Astrocyte of the cerebellum (primary cell): ENCODE measurements at places on chromosomes 11 and 22.

GRCh38 chr11:62535802-62536201, 10.8 kb downstream of the AHNAK start:
- DNase-seq, result no peak

DNA sequence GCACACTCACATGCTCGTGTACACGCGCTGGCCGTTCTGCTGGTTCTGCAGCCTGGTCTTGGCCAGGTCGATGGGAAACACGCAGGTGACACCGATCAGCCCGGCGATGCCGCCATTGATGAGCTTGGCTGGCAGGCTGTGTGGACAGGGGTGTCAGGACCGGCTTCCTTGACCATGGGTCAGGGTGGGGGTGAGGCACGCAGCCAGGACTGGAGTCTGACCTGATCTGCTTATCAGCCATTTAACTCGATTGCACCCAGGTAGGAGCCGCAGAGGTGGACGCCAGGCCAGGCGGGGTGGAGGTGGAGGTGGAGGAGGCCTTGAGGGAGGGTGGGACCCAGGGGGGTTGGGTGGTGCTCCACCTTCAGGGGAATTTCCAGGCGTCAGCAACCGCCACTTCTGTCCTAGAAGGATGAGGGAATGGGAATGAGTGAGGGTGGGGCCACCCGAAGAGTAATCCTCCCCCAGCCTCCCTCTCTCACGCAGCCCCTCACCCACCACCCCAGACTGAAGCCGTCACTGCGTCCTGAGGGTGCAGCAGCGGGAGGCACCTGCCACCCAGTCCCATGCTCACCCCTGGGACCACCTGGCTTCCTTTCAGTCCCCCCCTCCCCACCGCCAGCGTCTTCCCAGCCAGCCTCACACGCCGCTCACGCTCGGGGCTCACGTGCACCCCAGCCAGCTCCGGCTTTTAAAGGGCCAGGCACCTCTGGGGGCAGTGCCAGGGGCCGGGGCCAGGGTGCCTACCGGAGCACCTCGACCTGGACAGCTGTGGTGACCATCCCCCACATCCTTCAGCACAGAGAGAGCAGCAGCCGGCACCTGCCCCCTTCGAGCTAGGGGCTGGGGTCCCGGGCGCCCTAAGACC, 3.1 kb downstream of the SLC25A22 start:
- no peak for DNase-seq

- no peak for DNase-seq
Observed at GRCh38 chr11:35836205-35836604, 107.7 kb upstream of the LDLRAD3 start.

DNA sequence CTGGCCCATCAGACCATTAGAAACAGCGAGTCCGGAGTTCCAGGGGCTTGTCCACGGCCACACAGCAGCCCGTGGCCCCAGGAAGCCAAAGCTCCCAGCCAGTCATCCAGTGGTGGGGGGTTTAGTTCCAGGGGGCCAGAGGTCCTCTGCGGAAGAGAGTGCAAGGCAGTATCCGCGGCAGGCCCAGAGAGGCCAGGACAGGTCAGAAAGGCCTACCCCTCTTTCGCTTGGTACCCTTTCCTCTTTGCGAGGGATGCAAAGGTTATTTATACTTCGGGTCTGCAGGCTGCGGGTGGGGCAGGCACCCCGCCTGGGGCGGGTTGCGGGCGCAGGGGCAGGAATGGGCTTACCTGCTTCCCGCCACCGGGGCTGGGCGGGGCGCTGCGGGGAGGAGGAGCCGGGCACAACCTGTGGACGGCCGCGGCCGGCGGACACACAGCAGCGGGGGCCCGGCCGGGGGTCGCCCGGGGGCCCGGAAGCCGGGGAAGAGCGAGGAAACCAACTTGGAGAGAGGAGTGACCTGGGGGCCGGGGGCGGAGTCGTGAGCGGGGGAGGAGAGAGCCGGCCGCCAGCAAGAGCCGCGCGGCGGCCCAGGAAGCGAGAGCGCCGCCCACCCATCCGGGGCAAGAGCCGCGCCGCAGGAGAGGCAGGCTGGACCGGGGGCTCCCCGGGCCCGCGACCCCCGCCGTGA, at the start of gene SH3BP1:
Gene SH3BP1 (plus strand): TSS at position 600 of the 691 bp plus-strand sequence. CDS start 119 bp downstream, outside the sequence.
- DNase-seq, result no peak

DNA sequence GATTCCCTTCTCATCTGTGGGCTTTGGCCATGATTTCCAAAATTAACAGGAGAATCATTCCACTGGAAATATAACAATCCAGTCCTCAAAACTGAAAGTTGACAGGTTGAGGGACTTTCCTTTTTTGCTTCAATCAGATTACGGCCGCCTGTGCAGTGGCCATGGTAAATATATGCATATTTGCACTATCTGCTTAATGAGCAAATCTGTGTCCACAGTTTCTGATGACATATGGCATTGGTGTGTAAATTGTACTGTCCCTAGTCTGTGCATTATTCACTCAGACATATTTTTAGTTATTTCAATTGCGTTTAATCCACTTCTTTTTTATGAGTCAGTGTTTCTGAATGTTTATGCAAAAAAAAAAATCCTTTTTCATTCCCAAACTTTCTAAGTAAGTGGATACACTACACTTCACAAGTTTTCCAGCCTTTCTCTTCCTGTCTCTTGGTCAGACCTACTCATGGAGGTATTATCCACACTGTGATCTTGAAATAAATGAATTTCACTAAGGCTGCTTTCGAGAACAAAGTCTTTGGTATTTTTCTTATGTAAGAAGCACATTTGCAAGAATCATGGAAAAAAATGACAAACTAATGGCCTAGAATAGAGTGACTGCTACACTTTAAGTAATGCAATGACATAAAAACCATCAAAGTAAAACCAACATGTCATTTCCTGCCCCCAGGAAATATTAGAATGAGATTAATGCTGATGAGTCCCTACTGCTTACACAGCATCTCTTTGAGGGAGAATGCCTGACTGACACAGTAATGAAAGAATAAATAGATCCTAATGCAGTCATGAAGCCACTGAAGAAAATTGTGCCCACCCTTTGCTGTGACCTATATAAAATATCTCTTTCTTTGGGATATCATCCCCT, 76.4 kb upstream of the MTNR1B start:
- DNase-seq, result no peak
